ENCODE measurements at places on chromosomes 1 and 21.
A peak's percentile ranks its signal among the peaks of the same experiment; 100 is the strongest.

DNA sequence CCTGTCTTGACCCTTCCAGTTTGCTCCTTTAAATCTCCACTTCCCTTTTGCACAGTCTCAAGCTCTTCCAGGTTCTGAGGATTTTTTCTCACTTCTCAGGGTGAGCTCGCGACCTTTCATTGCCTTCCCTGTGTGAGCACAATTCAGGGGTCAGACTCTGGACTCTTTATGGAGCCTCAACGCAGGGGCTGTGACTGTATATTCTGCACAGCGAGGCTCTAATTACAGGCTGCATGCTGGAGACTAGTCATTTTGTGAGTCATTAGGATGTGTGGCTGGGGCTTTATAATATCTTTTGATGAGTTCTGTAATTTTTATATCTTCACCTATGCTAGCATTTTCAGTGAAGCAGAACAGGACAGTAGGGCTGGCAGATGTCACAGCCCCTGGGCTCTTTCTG is 270.7 kb downstream of the KAZN start:
- no peak for DNase-seq

DNA sequence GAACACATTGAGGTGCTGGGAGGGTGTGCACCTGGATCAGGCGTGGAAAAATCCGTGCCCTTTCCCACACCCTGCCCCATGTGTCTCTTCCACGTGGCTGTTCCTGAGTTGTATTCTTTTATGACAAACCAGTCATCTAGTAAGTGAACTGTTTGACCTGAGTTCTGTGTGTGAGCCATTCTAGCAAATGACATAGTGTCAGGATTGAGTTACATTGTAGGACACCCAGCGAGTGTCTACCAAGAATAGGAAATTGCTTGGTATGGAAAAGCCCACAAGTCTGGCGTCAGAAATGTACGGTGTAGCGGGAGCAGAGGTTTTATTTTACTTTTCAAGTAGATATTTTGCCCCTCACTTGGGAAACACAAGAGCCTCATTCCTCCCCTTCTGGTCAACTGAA is 1.2 kb upstream of the MRAP start:
- DNase-seq, result no peak

- DNase-seq, result no peak
These were observed 408.4 kb downstream of the NTNG1 start for GRCh38 chr1:107549152-107549810.

DNA sequence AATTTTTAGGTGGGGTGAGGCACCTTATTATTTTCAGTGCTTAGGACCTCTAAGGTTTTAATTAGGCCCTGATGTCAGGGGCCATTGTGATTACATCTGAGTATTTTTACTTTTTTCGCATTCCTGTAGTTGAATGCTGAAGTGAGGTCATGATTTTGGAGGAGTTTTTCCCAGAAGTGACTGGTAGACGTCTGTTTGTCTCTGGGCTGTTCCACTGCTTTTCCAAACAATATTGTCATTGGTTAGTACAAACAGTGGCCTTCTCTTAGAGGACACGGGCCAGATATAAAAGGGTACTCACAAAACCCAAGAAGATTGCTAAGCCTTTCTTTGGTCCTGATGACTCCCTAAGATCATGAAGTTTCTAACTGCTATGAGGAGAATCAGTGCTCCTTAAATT is 7.6 kb upstream of the RASAL2 start:
- no peak for DNase-seq

DNA sequence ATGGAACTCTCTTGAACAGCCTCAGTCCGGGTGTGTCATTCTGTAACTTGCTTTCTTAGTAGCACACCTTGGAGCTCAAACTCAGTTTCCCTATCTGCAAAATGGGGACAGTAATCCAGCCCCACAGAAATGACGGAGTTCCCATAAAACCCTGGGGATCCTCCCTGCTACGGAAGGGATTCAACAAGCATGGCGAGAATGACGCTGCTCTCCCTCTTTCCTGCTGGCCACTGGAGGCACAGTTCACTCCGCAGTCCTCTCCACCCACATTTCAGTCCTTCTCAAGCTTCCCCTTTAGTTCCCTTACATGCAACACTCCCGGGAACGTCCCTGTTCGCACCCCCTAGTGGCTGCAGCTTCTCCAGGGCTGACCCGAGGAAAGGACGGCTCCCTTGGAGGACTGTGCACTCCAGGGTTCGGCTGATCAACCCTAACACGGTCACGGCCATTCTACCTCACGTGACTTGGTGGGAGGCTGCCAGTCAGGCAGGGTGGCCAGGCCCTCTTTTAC is 20.6 kb downstream of the RUNX3 start:
- no peak for DNase-seq

DNA sequence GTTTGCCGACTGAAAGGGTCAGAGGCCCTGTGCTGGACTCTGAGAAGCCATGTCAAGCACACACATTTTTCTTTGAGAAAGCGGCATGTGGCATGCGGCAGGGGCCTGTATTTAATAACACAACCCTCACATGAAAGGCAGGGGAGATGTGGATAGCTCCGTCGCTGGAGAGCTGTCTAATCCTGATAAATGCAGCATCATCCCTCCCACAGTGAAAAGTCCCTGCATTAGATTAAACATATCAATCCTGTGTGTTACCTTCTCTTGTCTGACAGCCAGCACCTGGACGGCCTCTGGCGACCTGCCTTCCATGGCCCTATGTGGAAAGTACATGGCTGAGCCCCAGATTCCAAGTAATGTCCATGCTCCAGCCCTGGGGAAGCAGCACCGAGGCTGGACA is 313.0 kb upstream of the AJAP1 start:
- DNase-seq, result no peak

GRCh38 chr1:236904892-236905741 is 99.1 kb downstream of the MT1HL1 start:
- no peak for DNase-seq

- no peak for DNase-seq
These were observed 58.5 kb upstream of the TTC34 start for GRCh38 chr1:2859881-2860430.

DNA sequence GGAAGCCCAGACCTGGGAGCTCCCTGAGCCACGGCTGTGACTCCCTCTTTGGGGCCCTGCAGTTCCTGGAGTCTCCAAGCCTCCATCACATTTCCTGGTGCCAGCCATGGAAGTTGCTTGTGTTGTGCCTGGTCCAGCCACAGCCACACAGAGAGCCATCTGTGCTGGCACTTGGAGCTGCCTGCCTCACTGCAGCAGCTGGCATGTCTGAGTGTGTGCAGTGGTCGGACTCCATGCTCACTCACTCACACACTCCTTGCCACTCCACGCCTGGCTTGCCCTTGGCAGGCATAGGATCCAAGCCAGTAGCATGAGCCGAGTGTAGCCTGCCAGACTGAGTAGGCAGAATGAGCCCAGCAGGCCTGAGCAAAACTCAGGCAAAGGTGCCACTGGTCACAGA is 516.3 kb upstream of the BEND5 start:
- DNase-seq, result peak; percentile 30

- DNase-seq, result no peak
These were observed 29.1 kb upstream of the SLC16A1 start for GRCh38 chr1:112985123-112985522.

DNA sequence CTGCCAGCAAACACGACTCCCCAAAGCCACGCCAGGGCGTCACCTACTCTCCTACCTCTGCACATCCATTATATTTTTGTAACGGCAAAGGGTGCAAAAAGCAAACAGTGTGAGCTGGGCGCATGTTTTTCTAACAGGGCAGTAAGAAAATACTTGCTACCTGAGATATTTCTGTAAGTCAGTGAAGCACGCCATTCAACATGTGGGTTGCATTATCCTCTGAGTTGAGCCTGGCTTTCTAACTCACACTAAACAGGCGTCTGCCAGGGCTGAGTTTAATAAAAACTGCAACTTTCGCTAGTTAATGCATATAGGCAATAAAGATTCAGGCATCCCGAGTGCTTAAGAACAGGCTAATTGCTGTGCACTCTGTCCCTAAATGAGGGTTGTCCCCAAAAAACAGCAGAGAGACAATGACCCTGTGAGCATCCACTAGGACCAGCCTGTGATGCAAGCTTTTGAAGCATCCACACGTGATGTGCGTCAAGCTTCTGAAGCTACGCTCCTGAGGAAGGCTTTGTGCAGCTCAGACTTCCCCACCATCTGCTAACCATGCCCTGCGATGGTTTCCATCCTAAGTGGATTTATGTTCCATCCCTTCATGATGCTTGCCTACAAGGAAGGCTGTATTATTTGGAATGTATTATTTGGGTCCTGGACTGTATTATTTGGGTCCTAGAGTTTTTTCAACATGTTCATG is 70.0 kb upstream of the SIM2 start:
- DNase-seq, result no peak

- peak; percentile 11 for DNase-seq
These were observed 16.1 kb downstream of the NAV1 start for GRCh38 chr1:201554789-201555592.

- no peak for DNase-seq
These were observed 52.5 kb downstream of the MDM4 start for GRCh38 chr1:204568576-204569315.

- no peak for DNase-seq
These were observed 122.3 kb downstream of the SYF2 start for GRCh38 chr1:25110036-25110435.

DNA sequence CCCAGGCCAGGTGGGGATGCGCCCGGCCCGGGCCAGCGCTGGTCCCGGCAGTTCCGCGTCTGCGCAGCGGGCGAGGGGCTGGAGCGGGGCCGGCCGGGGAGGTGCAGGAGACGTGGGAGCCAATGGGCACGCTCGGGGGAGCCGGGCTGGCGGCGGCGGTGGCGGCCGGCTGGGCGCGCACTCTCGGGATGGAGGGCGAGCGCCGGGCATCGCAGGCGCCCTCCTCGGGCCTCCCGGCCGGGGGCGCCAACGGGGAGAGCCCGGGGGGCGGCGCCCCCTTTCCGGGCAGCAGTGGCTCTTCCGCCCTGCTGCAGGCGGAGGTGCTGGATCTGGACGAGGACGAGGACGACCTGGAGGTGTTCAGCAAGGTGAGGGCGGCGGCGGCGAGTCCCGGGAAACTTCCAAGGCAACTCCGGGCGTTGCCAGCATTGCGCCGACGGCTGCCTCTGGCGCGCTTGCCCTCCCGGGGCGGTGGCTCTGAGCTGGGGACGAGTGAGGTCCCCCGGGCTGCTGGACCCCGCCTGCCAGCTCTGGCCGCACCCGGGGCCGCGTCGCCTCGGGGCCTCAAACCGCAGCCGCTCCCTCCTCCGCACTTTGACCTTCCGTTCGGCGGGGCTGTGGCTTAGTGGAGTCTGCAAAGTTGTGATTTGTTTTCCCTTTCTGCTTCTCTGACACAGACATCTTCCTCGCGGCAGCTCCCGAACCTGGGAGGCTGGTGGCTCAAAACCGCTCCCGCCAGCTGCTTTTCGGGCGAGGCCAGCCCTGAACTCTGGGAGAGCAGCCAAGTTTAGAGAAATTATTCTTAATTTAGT is at the start of gene SNX7:
Gene SNX7 (plus strand): TSS at position 178 of the 812 bp plus-strand sequence. CDS start 11 bp downstream, at position 189.
- DNase-seq, result peak; percentile 64

DNA sequence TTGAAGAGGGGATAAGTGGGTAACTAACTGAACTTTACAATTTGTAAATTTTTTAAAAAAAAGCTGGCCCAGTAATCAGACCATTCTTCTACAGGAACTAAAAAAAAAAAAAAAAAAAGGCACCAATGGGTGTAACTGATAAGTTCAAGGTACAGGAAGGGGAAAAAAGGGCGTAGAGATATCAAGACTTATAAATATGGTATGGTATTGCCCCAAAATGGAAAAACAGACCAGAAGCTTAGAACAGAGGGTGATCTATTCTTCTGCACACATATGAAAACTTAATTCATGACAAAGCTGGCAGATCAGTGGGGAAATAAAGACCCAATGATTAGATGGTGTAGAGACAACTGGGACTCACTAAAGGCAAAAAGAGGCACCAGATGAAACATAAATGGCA is 58.9 kb downstream of the LHX4 start:
- DNase-seq, result no peak

GRCh38 chr1:205488074-205488723 is 16.3 kb upstream of the CDK18 start:
- peak; percentile 56 for DNase-seq

- DNase-seq, result peak; percentile 52
These were observed 35.6 kb upstream of the TMEM61 start for GRCh38 chr1:54944610-54945392.

- DNase-seq, result no peak
These were observed 29.5 kb upstream of the ECE1 start for GRCh38 chr1:21319447-21320407.

- DNase-seq, result no peak
These were observed 62.3 kb downstream of the PTGS2 start for GRCh38 chr1:186617926-186618325.

GRCh38 chr1:1596493-1597274 is 3.3 kb downstream of the FNDC10 start:
- no peak for DNase-seq

DNA sequence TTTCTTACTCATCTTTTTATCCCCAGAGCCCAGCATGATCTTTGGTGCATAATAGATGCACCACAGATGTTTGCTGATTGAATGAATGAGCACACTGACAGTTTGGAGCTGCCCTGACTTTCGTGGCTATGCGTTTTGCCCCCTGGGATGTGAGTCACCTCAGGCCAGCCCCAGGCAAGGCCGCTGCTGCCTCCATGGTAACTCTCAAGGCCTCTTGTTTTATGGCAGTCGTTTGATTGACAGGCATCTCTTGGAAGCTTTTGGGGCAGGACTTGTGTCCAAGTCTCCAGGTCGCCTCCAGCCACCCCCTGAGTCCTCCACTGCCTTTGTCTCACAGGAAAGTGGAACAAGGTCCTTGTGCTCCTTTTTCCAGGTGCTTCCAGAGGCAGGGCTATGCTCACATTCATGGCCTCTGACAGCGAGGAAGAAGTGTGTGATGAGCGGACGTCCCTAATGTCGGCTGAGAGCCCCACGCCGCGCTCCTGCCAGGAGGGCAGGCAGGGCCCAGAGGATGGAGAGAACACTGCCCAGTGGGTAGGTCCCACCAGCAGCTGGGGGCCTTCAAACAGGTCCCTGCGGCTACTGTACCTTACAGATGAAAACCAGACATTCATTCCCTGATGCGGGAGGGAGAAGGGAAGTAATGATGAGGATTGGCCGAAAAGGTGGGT is 11.2 kb downstream of the PSEN2 start:
- no peak for DNase-seq

DNA sequence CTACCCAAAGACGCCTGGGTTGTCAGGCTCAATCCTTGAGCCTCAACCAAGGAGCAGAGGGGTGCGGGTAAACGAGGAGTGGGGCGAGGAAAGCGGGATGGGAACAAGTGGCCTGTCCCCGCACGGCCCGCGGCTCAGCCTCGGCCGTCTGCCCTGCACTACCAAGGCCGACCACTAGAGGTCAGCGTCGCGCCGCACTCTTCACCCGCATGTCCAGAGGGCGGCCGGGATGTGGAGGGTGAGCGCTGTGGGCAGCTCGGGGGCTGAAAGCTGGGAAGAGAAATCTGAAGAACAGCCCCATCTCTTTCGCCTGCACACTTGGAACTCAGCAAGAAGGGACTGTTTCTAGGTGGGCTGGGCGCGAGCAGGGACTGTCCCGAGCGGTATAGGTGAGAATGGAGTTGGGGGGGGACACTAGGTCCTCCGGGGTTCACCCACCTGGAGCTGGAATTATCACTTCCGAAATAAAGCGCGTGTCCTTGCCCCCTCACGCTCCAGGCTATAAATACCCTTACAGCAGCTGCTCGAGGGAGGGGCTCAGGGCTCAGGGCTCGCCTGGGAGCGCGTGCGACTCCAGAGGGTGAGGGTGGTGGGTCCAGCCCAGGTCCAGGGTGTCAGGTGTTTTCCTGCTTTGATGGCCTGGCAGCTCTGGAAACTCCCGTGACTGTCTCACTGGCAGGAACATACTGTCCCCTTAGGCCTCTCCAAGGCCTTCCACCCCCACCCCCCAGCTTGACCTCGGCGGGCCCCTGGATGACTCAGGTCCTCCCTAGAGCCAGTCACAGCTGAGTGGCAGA is 9.8 kb downstream of the SLC30A2 start:
- peak; percentile 30 for DNase-seq

- no peak for DNase-seq
These were observed 57.9 kb downstream of the CENPF start for GRCh38 chr1:214660900-214661299.

Data from NCI-H446 treated with DMSO at 0.1 percent for 48 hours (cell line).